Thoracic aorta endothelial cell (primary cell): ENCODE measurements at places on chromosomes 16 and 17. TPM values are rescaled to one million over a fixed set of nuclear protein-coding genes. Genes with fewer than 3 reads are reported as not detected.

Gene NATD1
- 2.4 and 3.2 TPM in 2 replicates for total RNA-seq

Gene C17orf50
- not detected in 2 replicates for total RNA-seq

Gene MYOCD
- not detected in 2 replicates for total RNA-seq

Gene OR1A1
- not detected in 2 replicates for total RNA-seq

Gene CDRT15L2
- total RNA-seq: not detected in 2 replicates

Gene DHRS7C
- total RNA-seq: not detected in 2 replicates

Gene TPSD1
- not detected in 2 replicates for total RNA-seq

Gene ERN1
- total RNA-seq: 19.3 and 22.6 TPM in 2 replicates

Gene KRTAP1-4
- not detected in 2 replicates for total RNA-seq

Gene USP43
- total RNA-seq: 0.13 and 0.22 TPM in 2 replicates

Gene DLX3
- not detected in 2 replicates for total RNA-seq

Gene FOXK2
- 41.1 and 56.4 TPM in 2 replicates for total RNA-seq

Gene CSH1
- not detected in 2 replicates for total RNA-seq

Gene PRSS33
- not detected in 2 replicates for total RNA-seq

Gene TNFRSF13B
- not detected in 2 replicates for total RNA-seq

Gene GNGT2
- total RNA-seq: 3.2 and 3.3 TPM in 2 replicates

Gene PRDM7
- total RNA-seq: not detected in 2 replicates

Gene CHP2
- total RNA-seq: not detected in 2 replicates

Gene PPY
- total RNA-seq: not detected in 2 replicates

Gene TP53TG3B
- not detected in 2 replicates for total RNA-seq

Gene OTOP3
- not detected in 2 replicates for total RNA-seq

Gene CRYBA1
- total RNA-seq: not detected in 2 replicates

Gene SLC35G3
- not detected in 2 replicates for total RNA-seq

Gene TBX6
- total RNA-seq: 0.14 and 0.27 TPM in 2 replicates

Gene DNAH3
- under 0.01 and 0.07 TPM in 2 replicates for total RNA-seq

Gene CA5A
- total RNA-seq: not detected in 2 replicates

Gene TMEM231
- total RNA-seq: 11.3 and 11.7 TPM in 2 replicates

Gene PERCC1
- total RNA-seq: not detected in 2 replicates
